DMS 273 treated with DMSO at 0.1 percent for 48 hours (cell line): ENCODE measurements at places on chromosomes 16 and 17.
A peak's percentile ranks its signal among the peaks of the same experiment; 100 is the strongest.

GRCh38 chr17:79095345-79096055 lies 20.9 kb downstream of the ENGASE start:
- DNase-seq, result no peak

- no peak for DNase-seq
Observed at GRCh38 chr17:37062021-37062420, 113.3 kb downstream of the AATF start.

DNA sequence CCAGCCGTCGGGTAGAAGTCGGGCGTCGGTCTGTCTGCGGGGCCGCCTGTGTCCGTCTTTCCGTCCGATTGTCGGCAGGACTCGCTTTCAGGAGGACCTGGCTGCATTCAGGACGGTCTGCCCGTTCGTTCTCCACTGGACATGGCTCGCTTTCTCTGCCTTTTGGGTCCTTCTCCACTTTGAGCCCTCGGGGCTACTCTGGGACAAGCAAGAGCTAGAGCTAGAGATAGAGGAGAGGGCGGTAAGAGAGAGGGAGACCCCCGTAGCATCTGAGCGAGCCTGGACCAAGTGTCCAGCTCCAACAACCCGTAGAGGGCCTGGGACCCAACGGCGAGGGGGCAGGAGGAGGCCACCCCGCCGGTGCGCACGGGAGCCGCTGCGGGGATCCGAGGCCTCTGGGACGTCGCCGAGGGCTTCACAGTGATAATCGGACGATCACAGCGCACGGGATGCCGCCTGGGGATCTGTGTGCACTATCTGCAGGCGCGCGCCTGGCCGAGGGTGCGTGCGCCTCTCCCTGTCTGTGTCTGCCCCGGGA lies 4.5 kb downstream of the TBX4 start:
- no peak for DNase-seq

GRCh38 chr17:79834565-79835469 lies 4.4 kb downstream of the CBX4 start:
- DNase-seq, result no peak

GRCh38 chr17:80263253-80264204 lies 2.9 kb downstream of the RNF213 start:
- DNase-seq, result peak; percentile 65

GRCh38 chr16:10652730-10653590 lies 41.8 kb downstream of the TEKT5 start:
- peak; percentile 60 for DNase-seq

DNA sequence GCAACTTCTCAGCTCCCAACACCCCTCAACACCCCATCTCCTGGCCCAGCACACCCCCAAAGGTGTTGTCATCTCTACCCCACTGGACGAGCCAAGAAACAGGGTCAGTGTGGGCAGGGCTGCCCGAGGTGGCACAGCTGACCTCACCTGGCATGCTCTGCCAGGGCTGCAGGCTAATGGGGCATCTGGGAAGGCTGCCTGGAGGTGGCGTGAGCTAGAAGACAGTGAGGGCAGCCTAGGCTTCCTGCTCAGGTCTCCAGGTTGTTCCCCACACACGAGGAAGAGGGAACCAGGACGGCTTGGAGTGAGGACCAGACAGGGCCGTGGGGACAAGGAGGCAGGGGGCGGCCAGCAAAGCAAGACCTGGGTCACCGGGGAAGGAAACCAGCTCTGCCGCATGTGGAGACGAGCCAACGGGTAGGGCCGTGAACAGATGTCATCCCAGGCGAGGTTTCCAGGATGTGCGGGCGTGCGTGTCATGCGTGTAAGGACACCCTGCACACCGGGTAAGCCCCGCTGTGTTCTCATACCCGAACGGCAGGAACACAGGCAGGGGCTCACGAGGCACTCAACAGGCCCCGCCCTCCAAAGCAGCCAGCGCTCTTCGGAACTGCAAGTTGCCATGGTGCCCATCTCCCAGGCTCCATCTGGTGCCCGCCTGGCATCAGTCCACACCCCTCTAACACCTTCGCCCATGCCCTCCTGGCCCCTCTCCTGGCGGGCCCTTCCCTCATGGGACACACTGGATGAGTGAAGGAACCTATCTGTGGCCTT lies 29.6 kb upstream of the PVALEF start:
- DNase-seq, result peak; percentile 85

DNA sequence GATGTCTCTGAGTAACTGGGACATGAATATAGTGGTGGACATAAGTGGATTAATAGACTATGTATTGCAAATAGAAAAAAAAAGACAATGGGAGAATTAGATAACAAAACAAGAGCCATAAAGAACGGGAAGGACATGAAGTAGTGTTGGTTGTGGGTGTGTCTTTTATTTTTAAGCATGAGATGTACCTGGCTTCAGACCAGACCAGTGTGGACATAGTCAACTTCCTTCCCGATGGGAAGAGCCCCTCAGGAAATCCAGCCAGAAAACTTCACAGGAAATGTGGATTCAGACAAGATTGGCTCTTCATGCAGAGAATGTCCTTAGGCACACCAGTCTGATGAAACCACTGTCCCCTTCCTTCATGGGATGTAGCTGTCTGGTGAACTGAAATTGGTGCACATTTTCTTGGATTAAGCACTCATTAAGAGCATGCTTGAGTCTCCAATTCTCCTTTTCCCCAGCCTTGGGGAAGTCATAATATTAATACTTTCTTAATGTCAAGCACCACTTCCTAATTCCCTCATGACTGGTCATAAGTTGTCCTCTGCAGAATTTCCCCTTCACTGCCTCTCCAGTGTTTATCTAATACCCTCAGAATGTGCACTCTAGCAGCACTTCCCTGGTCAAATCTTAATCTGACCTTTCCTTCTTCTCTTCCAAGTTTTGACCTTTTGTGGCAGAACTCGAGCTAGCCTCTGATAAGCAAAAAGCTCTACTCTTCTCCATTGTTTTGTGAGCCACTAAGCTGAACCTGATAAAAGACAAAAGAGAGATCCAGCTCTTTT lies 350.6 kb upstream of the MAF start:
- DNase-seq, result no peak

- no peak for DNase-seq
Observed at GRCh38 chr16:17342031-17342430, 128.7 kb downstream of the XYLT1 start.

DNA sequence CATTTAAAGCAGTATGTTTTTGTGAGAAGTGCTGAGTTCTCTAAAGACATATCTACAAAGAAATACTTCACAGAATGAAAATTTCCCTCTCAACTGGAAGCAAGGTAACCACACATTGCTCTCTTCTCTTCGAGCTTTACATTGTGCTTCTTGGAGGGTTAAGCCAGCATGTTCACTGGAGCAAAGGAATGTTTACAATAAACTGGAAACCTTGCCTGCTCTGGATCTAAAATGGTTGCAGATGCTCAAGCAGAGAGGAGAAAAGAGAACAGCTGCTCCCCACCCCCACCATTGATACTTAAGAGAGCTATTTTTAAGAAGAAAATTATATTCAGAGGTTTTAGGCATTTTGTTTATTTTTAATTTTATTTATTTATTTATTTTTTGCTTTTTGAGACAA lies 213.1 kb downstream of the CEP112 start:
- DNase-seq, result no peak

GRCh38 chr16:85321509-85322271 lies 209.4 kb upstream of the CIBAR2 start:
- no peak for DNase-seq
